Kidney glomerular epithelial cell (primary cell): ENCODE measurements at places on chromosomes 12 and 14.

DNA sequence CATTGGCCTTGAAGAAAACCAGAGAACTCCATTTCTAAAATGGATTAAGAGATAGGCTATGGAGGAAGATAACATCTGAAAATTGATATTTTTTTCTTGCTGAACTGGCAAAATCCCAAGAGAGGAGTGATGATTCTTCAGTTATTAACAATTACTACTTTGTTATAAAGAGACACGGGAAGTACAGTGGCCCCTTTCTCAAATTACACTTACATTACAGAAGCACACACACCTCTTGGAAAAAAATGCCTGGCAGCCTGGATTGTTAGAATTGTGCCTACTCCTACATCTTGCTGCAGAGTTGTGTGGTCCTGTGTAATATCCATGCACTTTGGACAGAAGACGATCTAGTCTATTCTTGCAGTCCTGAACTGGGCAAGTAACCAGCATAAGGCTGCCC, 71.7 kb downstream of the TGFB3 start:
- no peak for DNase-seq

- no peak for DNase-seq
Observed at GRCh38 chr12:119642986-119643385, 24.9 kb upstream of the PRKAB1 start.

- DNase-seq = no peak
Observed at GRCh38 chr12:115519887-115520286, 757.6 kb downstream of the MED13L start.

DNA sequence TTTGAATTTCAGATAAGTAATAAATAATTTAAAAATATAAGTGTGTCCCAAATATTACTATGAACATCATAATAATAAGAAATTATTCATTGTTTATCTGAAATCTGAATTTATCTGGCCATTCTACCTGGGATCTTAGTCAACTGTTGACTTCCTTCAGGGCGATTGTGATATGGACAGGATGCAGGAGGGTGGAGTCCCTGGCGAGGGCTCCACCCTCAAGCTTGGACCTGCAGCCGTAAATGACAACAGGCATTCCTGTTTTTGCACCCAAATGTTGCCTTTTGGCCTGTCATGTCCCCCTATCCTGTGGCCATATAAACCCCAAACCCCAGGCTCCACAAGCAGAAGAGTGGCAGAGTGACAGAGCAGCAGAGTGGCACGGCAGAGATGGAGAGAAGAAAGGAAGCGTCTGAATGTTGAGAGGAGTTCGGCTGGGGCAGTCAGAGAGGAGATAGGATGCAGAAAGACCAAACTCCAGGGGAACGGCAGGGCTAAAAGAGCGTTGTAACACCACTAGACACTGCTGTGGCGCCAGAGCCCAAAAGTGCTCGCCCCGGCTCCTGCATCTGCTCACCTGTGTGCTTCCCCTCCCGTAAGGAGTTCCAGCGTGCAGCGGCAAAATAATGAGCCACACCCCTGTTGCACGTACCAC, 39.4 kb upstream of the FUT8 start:
- DNase-seq = no peak

- peak; percentile 47 for DNase-seq
Observed at GRCh38 chr12:32031109-32031508, 71.9 kb downstream of the RESF1 start.

DNA sequence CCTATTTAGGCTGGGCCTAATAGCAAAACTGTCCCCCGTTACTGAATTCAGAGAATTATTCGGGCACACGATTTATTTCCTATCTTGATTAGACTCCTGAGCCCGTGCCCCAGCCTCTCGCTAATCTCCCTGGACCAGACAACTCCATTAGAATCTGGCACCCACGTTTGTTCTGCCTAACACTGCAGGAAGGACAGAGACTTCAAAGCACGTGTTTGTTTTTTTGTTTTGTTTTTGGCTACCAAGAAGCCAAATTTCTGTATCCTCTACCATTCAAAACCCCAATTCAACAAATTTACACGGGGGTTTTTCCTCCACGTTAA, 4.8 kb downstream of the USP44 start:
- no peak for DNase-seq

DNA sequence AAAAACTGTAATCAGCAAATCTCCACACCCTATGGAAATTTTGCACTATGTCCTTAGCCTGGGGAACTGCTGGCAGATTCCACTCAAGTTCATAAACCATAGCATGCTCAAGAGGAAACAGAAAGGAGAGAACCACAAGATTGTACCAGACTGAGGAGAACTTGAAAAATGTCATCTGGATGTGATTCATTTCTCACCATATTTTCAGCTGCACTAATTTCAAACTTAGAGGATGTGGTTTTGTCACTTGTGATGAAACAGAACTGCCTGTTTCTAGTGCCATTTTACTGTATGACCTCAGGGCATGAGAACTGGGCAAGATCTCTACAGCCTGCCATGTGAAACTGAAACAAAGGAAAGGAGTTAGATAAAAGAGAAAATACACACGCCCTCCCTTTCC, 1493.1 kb upstream of the FLRT2 start:
- no peak for DNase-seq

- DNase-seq = peak; percentile 43
Observed at GRCh38 chr12:96985515-96986362, 78.7 kb downstream of the NEDD1 start.

- DNase-seq = no peak
Observed at GRCh38 chr12:49548822-49549648, 10.2 kb downstream of the KCNH3 start.

DNA sequence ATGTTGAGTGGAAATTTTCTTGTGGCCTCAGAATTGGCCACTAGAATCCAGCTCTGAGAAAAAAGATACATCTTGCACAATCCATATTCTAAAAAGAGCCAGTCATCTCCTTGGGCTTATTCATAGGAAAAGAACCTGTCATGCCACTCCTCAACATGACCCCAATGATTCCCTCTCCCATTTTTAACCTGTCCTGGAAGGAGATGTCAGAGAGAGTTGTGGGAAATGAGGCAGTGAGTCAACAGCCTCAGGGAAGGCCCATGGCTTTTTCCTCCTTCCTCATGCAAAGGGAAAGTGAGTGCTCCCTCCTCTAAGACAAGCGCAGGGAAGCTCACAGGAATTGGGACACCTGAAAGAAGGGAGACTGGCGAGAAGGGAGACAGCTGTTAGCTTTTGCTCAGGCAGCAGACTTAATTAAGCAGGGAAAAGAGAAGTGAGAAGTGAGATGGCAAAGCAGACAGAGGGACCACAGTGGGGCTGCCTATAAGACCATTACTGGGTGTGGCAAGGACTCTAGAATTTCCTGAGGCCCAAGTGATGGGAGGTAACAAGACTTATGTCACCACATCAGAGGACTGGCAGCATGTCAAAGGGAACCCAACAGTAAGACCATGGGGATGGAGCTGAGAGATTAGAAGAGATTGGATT, 10.2 kb upstream of the DHRS7 start:
- no peak for DNase-seq

GRCh38 chr12:121857322-121858246, 1.1 kb downstream of the HPD start:
- no peak for DNase-seq

GRCh38 chr12:46406352-46407027, 33.9 kb upstream of the SLC38A2 start:
- DNase-seq = no peak

GRCh38 chr14:64760916-64761315, 56.7 kb downstream of the PLEKHG3 start:
- no peak for DNase-seq

DNA sequence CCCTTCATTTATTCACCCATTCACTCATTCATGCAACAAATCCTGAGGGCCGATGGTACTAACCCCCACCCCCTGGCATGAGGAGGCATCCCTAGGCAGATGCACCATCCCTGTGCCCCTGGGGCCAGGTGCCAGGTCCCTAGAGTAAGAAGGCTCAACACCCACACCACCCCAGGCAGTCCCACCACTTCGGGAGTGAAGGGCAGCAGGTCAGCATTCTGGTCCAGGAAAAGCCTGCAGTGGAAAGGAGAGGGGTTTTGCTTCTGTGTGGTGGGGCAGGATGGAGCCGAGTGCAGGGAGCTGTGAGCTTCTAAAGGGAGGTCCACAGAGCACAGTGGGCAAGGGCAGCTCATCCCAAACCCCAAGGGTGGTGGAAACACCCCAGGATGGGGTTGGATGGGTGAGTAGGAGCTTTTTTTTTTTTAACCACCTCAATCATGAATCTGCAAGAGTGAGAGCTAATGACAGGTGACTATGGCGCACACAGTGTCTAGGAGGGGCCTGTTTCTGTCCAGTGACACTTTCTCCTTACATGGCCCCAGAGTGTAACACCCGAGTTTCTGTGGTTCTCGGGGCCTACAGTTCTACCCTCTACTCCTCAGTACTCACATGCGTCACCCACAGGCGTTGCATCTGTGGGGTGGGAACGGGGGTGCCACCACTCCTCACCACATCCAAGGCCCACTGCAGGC, 414.3 kb downstream of the TMEM121 start:
- no peak for DNase-seq

GRCh38 chr12:77070800-77071449, 5.6 kb upstream of the E2F7 start:
- no peak for DNase-seq

DNA sequence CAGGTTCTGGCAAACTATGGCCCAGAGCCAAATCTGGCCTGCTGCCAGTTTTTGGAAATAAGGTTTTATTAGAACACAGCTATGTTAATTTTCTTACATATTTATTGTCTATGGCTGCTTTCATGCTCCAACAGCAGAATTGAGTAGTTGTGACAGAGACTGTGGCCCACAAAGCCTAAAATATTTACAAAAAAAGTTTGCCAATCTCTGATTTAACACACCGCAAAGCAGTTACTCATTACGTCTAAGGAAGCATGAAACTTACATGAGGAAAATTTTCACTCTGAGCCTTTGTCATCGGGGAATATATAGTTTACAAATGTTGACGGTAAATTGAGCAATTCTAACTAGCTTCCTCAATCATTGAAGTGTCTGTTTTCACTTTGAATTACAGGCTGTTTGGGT, 96.5 kb downstream of the UNC79 start:
- no peak for DNase-seq

DNA sequence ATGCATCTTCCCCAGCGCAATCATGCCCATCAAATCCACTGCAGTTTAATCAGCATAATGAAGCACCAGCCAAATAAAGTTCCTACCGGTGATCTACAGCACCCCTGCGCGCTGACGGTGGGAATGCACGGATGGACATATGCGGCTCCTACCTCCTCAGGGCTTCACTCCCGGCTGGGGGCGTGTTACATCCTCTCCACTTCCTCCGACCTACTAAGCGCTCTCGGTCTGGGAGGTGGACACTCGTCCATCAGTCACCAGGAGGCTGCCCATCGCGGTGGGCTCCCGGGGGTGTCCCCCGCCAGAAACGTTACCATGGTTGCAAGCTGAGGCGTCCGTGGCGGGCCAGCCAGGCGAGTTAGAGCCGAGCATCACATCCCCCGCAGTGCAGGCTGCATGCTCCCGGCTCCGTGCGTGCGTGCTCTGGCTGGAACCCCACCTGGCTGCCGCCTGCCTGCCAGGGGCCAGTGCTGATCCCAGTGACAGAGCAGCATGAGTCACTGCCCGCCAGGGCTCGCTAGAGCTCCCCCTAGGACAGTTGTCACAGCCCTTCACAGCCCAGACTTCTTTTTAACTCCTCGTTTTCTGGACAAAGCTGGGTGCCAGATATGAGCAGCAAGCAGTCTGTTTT, 73.0 kb downstream of the CIT start:
- DNase-seq = peak; percentile 68

DNA sequence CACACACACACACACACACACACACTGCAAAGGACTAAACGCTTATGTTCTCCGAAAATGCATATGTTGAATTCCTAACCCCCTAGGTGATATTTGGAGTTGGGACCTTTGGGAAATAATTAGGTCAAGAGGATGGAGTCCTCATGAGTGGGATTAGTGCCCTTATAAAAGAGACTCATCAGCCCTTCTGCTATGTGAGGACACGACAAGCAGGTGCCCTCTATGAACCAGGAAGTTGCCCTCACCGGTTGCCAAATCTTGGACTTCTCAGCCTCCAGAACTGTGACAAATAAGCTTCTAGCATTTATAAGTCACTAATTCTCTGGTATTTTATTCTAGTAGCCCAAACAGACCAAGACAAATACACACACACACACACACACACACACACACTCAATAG, 20.7 kb upstream of the TCP11L2 start:
- no peak for DNase-seq
